ENCODE measurements at places on chromosomes 12 and 14.
A peak's percentile ranks its signal among the peaks of the same experiment; 100 is the strongest.

GRCh38 chr12:15829949-15830348 is 40.8 kb upstream of the EPS8 start:
- DNase-seq: no peak

DNA sequence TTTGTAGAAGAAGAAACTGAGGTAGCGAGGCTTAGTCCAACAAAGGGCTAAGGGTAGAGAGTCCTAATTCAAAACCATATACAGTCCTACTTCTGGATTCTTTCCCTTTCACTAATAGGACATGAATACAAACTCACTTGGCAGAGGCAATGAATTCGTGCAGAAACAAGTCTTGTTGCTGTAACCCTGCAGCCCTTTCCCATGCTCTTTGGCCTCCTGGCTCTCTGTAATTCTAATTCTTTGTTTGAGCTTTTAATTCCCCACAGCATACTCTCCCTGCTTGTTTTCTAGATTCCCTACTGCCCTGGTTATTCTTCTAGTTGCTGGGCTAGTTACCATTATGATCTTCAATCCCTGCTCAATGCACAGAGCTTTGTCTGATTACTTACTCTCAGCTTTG is 381.4 kb downstream of the ETNK1 start:
- no peak for DNase-seq

GRCh38 chr14:94114589-94115057 is 4.1 kb downstream of the IFI27 start:
- no peak for DNase-seq

DNA sequence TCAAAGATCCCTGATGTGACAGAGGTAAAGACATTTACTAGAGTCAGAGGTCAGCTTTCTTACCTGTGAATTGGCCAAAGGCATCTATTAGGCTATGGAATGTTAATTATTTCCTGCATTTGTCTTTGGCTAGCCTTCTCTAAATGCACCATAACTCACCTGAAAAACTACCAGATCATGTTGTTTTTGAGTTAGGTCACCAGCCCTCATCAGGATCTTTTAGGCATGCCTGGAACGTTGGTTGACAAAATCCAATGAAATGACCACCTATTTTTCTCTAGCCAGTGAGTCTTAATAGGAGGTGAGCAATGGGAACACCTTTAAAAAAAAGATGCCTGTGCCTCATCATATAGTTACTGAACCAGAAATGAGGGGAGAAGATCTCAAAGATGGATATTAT is 46.2 kb downstream of the ANO4 start:
- no peak for DNase-seq

- no peak for DNase-seq
These were observed 109.8 kb downstream of the PHLDA1 start for GRCh38 chr12:75921622-75922289.

DNA sequence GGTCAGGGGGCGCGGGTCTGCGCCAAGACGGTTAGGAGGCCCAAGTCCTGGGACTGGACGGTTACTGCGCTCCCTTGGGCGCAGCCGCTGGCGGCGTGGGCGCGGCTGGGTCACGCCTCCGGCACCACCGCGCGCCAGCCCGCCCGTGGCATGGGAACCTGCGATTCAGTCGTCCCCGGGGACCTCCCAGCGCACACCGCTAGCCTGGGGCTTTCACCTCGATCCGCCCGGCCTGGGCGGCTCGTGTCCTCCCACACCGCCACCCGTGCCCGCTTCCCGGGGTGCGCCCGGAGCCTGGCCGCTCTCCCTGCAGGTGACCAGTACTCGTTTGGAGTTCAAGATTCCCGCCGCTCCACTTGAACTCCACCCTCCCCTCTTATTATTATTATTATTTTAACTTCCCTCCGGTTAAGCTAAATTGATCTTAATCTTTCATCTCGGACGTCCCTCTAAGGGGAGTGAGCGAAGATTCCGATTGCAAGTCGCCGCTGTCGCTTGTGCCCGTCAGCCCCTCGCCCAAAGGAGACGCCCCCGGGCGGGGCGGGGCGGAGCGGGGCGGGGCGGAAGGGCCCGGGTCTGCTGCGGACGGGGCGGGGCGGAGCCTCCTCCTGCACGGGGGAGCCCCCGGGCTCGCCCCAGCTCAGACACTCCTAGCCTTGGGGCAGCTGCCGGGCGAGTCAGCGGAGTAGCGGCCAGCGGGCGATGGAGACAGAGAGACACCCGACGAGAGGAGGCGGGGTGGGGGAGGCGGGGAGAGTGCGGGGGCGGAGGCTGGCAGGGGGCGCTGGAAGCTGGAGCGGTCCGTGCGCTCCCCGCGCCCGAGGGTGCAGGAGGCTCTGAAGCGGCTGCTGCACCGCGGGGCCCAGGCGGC is at the start of gene KCNMB4:
Gene KCNMB4, plus strand, starts transcription at position 643 of the 871 bp plus-strand sequence. CDS start 445 bp downstream, outside the sequence.
- DNase-seq: peak; percentile 17

DNA sequence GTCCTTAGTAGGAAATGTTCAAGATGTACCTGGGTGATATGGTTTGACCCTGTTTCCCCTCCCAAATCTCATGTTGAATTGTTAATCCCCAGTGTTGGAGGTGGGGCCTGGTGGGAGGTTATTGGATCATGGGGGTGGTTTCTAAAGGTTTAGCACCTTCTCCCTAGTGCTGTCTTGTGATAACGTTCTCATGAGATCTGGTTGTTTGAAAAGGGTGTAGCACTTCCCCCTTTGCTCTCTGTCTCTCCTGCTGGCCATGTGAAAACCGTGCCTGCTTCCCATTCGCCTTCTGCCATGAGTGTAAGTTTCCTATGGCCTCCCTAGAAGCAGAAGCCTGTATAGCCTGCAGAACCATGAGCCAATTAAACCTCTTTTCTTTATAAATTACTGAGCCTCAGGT is 353.0 kb upstream of the SFSWAP start:
- DNase-seq: no peak

GRCh38 chr14:92553438-92553837 is 39.9 kb downstream of the RIN3 start:
- no peak for DNase-seq

DNA sequence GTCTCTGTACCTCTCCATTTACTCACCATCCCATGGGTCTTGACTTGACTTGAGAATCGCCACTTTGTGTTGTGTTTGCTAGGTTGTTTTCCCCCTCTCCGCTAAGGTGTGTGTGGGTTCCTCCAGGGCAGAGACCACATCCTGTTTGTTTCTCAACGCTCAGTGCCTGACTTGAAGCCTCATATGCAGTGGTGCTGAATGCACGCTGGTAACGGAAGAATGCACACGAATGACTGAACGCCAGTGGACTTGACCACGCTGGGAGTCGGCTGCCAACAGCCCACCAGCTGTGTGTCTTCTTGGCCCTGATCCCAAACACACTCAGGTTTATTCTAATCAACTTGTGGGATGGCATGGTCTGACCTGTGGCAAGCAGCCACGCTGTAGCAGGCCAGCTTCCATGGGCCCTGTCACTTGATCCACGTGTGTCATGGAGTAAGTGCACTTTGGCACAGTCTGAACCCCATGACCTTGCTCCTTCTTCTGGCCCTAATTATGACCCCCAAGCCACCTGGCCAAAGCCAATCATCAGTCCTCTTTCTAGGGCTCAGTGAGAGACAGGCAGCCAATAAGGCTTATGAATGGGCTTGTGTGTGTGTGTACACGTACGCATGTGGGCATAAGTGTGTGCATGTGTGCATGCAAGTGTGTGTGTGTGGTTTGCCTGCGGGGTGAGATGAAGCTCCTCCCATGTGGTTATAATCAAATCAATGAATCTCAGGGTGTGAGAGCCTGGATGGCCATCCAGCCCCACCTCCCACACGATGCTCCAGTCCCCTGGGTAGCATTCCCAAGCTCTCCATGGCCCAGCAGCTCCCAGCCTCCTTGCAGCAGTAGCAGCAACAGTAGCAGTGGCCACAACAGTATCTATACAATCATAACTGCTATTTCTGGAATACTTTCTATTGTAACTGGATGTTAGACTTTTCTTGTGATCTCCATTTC is 6.4 kb upstream of the TC2N start:
- DNase-seq: peak; percentile 78

DNA sequence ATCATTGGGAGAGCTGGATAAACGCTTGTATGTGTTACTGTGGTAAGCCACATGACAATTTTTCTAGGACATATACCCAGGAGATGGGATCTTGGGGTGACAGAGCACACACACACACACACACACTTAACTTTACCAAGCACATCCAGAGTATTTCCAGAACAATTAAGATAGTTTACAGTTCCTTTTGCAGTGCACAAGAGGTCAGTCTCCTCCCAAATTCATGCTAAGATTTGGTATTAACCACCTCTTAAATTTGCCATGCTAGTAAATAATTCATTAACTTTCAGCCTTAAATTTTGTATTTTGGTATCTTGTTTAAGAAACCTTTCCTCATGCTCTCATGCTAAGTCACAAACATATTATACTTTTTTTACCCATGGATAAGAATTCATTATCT is 33.9 kb upstream of the LIMA1 start:
- DNase-seq: no peak

DNA sequence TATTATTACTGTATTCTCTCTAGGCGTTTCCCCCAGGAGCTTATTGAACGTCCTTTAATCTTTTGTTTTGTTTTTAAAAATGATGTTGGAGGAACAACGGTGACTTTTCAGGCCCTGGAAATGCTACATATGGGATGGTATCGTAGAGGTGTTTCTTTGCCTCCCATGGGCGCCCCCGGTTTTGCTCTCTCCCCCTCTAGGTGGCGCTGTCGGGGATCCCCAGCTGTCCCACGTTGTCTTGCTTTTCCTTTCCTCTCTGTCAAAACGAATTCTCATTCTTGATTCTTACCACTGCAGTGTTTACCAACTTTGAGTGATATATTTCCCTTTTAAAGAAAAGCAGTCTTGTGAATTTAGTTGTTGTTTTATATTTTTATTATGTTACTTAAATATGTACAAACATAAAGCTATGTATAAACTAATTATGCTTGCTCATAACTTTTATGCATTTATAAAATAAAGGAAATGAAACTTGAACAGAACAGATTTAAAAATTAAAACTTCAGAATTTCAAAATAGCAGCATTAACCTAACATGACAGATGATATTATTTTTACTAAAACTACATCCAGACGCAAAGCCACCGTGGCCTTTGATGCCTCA is 171.9 kb downstream of the RGS6 start:
- DNase-seq: no peak

GRCh38 chr14:94560291-94560665 is 964 bp upstream of the SERPINA4 start:
- DNase-seq: no peak

GRCh38 chr14:63517354-63517753 is 25.8 kb downstream of the PPP2R5E start:
- no peak for DNase-seq

- DNase-seq: no peak
These were observed 111.3 kb upstream of the FKBP4 start for GRCh38 chr12:2683283-2684025.

- peak; percentile 76 for DNase-seq
These were observed 119.6 kb downstream of the DERA start for GRCh38 chr12:16030744-16031143.

GRCh38 chr14:56342494-56342942 is 224.3 kb downstream of the PELI2 start:
- peak; percentile 37 for DNase-seq

- DNase-seq: no peak
These were observed 10.3 kb downstream of the EXOC3L4 start for GRCh38 chr14:103104654-103105452.

- no peak for DNase-seq
These were observed 1541.7 kb upstream of the FLRT2 start for GRCh38 chr14:83988275-83988674.

DNA sequence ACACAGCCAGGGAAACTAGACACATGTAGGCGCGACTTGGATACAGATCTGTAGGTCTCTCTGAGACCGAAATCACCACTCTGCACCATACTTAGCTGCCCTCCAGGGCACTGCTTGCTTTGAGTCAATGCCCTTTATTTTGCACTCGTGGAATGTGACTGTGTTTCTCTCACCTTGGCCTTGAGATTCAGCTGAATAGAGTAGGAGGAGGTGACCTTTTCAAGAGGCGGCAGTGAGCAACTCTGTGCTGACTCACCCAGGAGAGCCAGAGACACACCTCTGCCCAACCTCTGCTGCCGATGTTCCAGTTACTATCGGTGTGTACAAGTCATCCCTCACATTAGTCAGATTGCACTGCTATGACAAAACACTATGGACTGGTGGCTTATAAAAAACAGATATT is 583.4 kb downstream of the VRK1 start:
- no peak for DNase-seq

DNA sequence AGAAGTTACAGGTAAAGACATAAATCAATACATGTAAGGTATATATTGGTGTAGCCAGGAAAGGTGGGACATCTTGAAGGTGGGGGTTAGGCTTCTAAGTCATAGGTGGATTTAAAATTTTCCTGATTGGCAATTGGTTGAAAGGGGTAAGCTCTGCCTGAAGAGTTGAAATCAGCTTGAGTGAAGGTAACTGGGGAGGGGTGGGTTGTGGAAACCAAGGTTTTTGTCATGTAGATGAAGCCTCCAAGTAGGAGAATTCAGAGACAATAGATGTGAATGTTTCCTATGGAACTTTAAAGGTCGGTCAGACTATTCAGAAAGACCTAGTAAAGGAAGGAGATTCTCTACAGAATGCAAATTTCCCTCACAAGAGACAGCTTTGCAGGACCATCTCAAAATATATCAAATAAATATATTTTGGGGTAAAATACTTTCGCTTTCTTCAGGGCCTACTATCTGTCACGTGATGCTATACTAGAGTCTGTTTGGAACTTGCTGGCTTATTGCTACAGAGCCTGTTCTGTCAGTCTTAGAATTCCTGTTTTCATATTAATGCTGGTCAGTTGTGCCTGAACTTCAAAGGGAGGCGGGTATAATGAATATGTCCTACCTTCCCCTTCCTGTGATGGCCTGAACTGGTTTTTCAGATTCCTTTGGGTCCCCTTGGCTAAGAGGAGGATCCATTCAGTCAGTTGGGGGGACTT is 20.6 kb upstream of the SPATA7 start:
- DNase-seq: no peak

GRCh38 chr12:67524861-67525616 is 123.5 kb upstream of the DYRK2 start:
- DNase-seq: no peak

- no peak for DNase-seq
These were observed 14.3 kb downstream of the TBK1 start for GRCh38 chr12:64466178-64466577.

DNA sequence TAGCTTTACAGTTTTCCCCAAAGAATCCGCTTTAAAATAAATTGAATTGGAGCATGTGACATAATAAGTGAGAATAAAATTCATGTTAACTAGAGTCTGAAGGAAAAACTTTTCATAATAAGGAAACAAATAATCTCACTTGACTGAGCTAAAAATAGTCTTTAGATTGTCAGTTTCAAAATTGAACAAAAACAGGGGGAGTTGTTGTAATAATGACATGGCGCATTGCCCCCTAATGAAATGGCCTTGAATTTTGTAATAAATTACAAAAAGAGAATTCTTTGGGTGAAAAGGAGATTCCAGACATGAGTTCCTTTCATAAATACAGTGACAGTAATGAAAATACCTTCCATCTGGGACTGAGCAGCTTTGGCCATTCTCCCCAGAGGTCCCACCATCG is 178.6 kb downstream of the EFCAB11 start:
- no peak for DNase-seq

DNA sequence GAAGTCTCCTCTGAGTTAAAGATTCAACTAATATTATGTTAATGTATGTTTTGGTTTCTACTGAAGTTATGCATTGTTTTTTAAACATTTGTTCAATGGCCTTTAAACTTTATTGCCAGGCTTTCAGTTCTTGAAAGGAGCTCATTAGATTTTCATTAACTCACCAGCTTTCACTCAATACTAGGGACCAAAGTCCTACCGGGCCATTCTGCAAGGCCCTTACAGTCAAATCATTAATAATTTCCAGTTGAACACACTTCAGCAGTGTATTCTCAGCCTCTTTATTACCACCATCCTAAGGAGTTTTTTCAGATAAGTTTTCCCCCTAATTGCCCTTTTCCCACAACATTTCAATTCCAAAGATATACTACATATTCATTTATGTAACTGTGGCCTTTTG is 409.2 kb downstream of the DIO2 start:
- DNase-seq: no peak

Measured in NCI-H2029 (cell line).